ENCODE measurements at places on chromosomes 11 and 22.

- no peak for DNase-seq
Measured at GRCh38 chr22:20324139-20324516, 4.3 kb upstream of the DGCR6L start.

GRCh38 chr11:103295704-103296103, 186.5 kb downstream of the DYNC2H1 start:
- DNase-seq, result no peak

DNA sequence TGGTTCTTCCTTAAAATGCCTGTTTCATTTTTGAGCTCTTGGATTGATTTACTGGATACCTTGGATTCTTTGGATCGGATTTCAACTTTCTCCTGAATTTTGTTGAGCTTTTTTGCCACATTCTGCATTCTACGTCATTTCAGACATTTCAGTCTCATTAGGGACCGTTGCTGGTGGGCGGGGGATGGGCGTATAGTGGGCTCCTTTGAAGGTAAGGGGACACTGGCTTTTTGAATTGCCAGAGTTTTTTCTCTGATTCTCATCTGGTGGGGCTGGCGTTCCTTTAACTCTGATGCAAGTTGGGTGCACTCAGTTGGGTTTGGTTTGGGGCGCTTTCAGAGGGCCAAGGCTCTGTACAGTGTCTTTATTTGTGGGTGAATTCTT, 216.5 kb downstream of the DYNC2H1 start:
- peak; percentile 5 for DNase-seq

DNA sequence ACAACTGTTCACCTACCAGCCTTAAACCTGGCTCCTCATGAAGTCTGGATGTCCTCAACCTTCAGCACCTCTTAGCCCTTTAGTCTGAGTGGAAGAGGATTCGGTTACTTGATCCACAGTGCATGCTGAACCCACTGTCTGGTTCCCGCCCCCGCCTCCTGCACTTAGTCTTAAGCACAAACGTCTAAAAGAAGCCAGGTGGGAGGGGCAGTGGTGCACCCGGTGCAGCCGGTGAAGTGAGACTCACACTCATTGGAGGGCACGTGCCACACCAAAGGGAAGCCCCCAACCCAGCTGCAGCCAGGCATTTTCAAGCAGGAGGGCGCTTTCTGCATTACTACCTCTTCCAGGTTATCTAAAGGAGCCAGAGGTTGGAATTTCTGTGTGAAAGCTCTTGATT, 146.8 kb downstream of the COMMD9 start:
- no peak for DNase-seq

GRCh38 chr22:47872761-47873535, 1110.5 kb downstream of the TBC1D22A start:
- DNase-seq, result no peak

DNA sequence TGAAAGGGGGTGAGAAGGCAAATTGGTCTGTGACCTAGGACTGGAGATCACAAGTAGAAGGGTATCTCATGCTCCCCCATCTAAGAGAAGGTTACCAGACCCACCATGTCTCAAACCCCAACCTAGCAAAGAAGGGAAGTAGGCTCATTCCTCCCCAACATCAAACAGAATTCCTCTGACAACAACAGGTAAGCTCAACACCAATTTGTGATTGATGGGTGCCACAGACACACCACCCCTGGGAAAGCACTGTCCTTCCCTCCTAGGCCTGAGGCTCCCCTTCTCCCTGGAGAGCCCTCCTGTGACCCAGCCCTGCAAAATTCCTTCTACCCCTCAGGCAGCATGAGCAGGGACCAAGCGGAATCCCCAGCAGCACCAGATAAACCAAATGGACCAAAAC, 154.3 kb downstream of the BUD13 start:
- no peak for DNase-seq

- no peak for DNase-seq
Measured at GRCh38 chr11:113138731-113139130, 175.7 kb upstream of the TTC12 start.

- DNase-seq, result no peak
Measured at GRCh38 chr11:77501758-77502157, 27.9 kb upstream of the PAK1 start.

DNA sequence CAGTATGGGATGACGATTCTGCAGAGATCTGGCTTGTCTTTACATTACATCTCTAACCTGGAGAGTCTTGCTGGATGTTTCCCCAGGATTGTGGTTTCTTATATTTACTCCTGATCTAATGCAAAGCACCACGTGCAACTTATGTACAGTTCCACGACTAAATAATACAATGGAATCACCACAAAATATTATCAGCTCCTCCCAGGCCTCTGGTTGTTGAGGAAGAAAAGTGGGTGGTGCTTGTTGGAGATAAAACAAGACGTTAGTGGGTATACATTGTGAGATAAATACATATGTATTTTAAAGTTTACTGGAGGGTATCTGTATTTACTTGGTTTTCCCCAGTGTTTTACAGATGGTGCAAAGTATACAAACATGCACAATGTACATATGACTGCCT, 569.7 kb downstream of the NTM start:
- DNase-seq, result no peak

DNA sequence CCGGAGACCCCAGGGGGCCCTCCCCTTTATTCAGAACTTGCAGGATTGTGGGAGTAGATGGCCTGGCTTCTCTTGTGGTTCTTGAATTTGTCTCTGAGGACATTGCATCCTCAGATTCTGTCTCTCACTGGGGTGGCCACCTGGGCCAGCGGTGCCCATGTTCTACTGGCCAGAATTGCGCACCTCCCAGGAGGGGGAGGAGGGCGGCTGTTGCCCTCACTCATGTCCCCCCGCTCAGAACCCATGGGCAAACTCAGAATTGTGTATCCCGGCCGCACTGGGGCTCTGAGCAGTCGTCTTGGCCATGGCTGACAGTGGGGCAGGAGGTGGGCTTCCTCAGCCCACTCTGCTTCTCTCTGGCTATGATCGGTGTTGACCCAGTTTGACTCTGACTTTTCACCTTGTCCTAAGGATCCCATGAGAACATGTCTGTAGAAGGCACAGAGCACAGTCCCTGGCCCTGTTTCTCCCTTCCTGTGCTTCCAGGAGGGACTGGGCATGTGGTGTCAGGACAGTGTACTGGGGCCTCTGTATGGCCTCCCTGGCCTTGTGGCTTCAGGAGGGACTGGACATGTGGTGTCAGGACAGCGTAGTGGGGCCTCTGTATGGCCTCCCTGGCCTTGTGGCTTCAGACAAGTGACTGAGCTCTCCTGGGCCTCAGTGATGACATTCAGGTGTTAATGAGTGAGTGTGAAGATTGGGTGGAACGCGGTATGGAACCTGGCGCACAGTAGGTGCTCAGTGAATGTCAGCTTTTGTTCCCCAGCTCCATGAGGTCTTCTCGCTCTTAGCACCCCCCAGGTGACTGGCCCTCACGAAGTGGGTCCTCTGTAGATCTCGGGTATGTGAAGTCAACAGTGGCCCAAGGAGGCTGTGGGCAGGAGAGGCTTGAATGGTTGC, 99.3 kb downstream of the TBC1D22A start:
- DNase-seq, result no peak

DNA sequence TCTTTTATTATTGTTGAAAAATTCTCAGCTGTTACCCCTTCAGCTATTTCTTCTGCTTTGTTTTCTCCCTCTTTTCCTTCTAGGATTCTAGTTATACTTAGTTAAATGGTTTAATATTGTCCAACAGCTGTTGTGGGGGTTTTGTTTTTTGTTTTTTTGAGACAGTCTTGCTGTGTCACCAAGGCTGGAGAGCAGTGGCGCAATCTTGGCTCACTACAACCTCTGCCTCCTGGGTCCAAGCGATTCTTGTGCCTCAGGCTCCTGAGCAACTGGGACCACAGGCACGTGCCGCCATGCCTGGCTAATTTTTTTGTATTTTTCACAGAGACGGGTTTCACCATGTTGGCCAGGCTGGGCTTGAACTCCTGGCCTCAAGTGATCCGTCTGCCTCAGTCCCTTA, 12.7 kb downstream of the SDHAF2 start:
- no peak for DNase-seq

DNA sequence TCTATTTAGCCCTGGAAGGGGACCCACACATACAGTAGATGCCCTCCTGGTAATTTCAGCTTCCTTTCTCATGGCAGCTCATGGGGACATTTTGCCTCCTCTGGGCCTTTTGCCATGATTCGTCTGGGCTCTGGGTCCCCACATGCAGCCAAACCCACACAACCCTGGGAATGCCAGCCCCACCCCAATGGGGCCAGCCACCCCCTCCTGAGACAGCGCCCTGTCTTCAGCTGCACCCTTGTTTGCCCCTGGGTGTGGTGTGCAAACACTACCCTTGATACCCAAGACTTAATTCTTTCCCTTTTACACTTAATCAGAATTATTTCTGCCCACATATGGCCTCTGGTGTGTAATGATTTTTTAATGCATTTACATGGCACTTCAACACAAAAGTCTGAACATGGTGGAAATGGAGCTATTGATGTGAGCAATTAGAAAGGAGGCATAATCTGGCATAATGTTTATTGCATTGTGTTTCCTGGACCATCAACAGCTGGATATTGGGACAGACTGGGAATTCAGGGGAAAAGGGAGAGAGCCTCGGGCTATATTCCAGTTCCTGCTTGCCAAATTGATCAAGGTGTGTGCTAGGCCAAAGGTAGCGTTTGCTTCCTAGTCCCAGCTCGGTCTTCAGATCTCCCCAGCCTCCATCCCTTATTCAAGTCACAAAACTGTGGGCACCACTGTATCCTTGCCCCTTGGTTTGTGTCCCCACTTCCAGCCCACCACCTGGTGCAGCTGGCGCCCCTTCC, 85.0 kb upstream of the ANO1 start:
- no peak for DNase-seq

DNA sequence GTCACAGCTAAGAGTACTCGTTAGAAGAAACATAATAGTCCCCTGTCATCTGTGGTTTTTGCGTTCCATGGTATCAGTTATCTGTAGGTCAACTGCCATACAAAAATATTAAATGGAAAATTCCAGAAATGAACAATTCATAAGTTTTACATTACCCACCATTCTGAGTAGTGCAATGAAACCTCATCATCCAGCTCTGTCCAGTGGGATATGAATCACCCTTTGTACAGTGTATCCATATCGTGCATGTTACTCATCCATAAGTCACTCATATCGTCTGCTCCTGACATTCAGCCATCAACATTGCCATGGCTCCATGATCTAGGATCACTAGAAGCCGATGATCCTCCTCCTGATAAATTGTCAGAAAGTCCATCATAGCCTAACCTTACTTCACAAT, 174.9 kb upstream of the C11orf87 start:
- DNase-seq, result no peak

- no peak for DNase-seq
Measured at GRCh38 chr22:46813816-46814597, 51.6 kb downstream of the TBC1D22A start.

DNA sequence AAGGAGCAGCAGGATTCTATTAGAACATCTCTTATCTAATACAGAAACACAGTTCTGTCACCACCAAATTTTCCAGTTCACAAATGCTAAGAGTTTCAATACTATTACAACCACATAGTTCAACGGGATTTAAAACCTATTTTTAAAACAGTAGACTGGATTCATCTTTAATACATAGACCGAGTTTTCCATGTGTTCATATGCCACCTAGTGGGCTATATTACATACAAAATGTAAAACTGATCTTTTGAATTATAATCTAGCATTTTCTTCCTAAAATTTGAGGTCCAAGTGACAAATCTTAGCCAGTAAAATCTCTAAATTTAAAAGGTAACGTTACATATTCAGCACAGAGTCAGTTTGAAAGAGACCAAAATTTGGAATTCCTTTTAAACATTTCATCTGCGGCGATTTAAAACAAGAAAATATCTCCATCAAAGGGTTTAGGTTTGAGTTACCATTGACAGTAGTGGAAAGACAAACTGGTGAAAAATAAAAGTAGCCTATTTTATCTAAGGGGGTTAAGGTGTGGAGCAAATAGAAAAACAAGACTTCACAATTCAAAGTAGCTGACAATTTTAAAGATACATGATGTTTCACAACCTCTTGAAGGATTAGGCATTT, 269.3 kb upstream of the MPPED2 start:
- DNase-seq, result no peak

Measured in neural crest cell (in vitro differentiated cells).